ENCODE measurements at places on chromosomes 1 and 21.

DNA sequence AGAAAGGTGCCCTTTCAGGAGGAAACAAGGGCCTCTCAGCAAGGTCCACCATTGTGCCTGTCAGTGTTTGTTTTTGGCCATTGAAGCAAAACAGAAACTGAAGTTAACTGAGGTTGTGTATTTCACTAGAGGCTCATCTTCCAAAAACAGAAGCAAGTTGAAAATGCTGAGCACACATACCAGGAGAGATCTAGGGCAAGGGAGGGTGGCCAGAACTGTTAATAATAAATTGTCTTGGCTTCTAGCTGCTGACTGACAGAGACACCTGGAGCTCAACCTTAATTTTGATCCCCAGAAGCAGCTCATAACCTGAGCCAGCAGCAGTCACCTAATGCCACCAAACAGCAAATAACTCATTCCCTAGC lies 5.2 kb downstream of the AGMAT start:
- DNase-seq: peak; percentile 71

GRCh38 chr1:45493116-45493697 lies 2.2 kb upstream of the TESK2 start:
- peak; percentile 61 for DNase-seq

DNA sequence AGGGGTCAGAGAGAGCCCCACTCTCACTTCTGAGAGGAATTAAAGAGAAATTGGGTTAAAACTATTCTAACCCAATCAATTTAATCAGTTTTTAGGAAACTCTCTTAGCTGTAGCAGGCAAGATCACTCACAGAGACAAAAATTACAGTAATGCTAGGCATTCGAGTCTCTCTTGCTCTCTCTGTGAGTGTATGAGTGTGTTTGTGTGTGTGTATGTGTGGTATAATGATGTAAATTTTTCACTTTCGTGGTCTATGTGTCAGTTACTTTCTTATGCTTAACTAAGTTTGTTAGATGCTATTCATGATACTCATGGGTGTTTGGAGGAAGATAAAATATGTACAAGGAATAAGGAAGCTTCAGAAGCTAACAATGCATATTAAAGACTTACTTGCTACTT lies 131.3 kb downstream of the FASLG start:
- no peak for DNase-seq

- no peak for DNase-seq
Measured at GRCh38 chr1:165712764-165713163, 14.4 kb upstream of the ALDH9A1 start.

GRCh38 chr1:160363010-160363409 lies 3.9 kb upstream of the NHLH1 start:
- DNase-seq: no peak

DNA sequence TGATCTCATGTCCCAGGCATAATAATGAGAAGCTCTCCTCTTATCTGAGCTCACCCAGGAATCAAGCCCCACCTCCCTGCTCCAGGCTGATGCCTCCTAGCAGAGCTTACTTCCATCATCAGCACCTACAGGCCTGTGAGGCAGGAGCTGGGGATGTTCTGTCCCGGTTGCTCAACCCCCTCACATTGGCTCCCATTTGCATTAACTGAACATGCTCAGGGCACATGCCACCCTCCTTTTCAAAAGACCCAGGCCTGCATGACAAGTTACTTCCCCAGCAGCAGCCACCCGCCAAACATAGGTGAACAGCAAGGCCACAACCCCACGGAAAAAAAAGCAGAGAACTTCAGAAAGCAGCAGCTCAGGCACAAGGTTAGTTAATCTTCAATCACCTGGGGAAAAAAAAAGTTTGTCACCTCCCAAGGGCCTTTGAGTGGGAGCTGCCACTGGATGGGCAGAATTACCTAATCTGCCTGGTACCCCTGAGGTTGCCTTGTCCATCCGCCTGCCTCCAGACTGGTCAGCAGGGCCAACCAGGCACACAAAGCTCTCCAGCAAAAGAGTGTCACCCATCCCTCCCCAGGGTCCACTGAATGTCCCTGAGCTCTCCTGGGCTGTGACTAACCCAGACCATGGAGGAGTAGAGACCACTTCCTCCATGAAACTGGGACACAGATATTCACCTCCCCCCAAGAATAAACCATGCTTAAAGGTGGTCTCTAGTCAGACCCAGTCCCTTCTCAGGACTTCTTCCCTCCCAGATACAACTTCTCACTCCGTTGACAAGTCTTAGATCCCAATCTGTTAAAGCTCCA lies 4.4 kb downstream of the KCNN3 start:
- peak; percentile 35 for DNase-seq

- DNase-seq: no peak
Measured at GRCh38 chr1:243396876-243397275, 141.0 kb downstream of the SDCCAG8 start.

GRCh38 chr1:167881786-167882185 lies 32.1 kb downstream of the ADCY10 start:
- no peak for DNase-seq
